ENCODE measurements at places on chromosomes 5 and 9.
A peak's percentile ranks its signal among the peaks of the same experiment; 100 is the strongest.

GRCh38 chr9:114246558-114246957 is 76.3 kb upstream of the ORM1 start:
- DNase-seq, result peak; percentile 91

DNA sequence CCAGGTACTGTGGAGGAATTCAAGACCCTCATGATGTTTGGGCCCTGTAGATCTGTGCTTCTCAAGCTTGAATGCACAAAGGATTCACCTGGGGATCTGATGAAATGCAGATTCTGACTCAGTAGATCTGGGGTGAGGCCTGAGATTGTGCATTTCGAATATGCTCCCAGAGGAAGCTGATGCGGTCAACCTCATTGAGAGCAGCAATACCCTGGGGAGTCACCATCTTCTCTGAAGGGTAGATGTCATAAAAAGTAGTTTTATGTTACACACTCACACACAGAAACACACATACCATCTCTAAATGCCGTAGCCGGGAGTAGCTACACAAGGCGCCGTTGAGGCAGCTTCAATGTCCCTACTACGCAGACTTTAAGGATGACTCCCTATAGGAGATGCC is 55.8 kb upstream of the CPEB4 start:
- no peak for DNase-seq

DNA sequence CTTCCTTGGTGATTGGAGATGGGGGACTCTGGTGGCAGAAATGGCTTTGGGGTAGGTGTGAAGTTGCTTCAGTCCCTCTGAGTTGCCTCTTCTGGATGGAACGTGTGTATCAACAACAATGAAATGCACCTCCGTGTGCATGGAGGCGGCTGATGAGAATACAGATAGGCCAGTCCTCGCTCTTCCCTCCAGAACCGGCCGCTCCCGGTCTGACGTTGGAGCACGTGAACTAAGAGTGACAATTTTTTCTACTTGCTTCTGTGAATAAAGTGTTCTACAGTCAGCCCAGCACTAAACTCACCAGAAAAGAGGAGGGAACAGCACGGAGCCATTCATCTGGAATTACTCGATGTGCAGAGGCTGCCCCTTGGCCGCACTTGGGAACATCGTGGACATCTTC is 90.7 kb downstream of the ANKRD33B start:
- no peak for DNase-seq

GRCh38 chr5:82334085-82334692 is 56.0 kb upstream of the RPS23 start:
- peak; percentile 75 for DNase-seq

DNA sequence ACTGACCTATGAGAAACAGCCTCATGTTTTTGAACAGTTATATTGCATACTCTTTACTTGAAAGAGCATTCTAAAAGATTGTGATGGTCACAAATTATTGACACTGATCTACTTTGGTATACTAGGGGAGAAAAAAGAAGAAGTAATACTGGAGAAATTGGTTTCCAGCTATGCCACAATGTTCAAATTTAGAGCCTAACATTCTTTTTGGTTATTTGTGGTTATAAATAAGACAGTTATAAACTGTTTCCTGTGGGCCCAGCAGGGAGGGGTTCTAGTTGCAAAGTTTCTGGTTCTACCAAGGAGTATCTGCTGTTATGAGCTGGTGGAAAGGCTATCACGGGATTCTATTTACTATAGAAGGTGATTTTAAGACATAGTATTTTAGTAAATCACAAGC is 4.8 kb downstream of the CWC27 start:
- DNase-seq, result no peak

- no peak for DNase-seq
These were observed 67.4 kb downstream of the VCAN start for GRCh38 chr5:83538786-83539462.

DNA sequence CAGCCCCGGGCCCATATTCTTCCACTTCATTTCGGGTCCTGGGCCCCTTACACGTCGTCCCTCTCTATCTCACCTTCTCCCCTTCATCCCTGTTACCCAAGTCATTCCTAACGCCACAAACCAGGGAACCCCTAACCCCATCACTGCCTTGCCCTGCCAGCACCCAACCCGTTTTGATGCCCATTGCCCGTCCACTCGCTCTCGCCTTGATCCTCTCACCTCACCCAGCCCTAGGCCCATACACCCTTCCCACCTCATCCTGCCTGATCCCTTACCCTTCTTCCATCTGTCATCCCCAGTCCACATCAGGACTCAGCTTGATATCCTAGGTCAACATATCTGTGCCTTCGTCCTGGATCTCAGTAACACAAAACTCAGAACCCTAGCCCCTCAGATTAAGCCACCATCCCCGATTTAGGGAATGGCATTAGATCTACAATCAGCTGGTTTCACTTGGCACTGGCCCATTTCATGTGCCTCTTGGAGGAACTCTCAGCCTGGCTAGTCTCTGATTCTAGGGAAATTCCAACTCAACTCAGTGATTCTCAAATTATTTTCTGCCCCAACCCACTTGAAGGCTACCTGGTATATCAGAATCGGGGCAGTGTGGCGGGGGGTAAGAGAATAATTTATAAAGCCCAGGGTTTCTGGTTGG is 489 bp downstream of the CHMP5 start:
- DNase-seq, result no peak

- DNase-seq, result no peak
These were observed 14.9 kb downstream of the TRIM7 start for GRCh38 chr5:181189962-181190710.

GRCh38 chr9:117365438-117365837 is 49.4 kb downstream of the ASTN2 start:
- no peak for DNase-seq
